ENCODE measurements at places on chromosomes 2 and 18.

GRCh38 chr18:3348176-3348575, 86.2 kb downstream of the MYL12B start:
- no peak for DNase-seq
- no peaks in the 10 kb centered on the region for H3K36me3 ChIP-seq
- H3K27me3 ChIP-seq: no peaks in the 10 kb centered on the region
- no peak overlapping the region for H3K27ac ChIP-seq

GRCh38 chr2:208265371-208265800, 669 bp upstream of the PIKFYVE start:
- H3K36me3 ChIP-seq: no peaks in the 10 kb centered on the region
- H3K27ac ChIP-seq: peak overlapping the region; percentile 68
- no peaks in the 10 kb centered on the region for H3K27me3 ChIP-seq
- DNase-seq: peak; percentile 82
- peaks cover 24% of the 10 kb centered on the region for H3K4me1 ChIP-seq
- H3K4me3 ChIP-seq: peak overlapping the region; percentile 87

DNA sequence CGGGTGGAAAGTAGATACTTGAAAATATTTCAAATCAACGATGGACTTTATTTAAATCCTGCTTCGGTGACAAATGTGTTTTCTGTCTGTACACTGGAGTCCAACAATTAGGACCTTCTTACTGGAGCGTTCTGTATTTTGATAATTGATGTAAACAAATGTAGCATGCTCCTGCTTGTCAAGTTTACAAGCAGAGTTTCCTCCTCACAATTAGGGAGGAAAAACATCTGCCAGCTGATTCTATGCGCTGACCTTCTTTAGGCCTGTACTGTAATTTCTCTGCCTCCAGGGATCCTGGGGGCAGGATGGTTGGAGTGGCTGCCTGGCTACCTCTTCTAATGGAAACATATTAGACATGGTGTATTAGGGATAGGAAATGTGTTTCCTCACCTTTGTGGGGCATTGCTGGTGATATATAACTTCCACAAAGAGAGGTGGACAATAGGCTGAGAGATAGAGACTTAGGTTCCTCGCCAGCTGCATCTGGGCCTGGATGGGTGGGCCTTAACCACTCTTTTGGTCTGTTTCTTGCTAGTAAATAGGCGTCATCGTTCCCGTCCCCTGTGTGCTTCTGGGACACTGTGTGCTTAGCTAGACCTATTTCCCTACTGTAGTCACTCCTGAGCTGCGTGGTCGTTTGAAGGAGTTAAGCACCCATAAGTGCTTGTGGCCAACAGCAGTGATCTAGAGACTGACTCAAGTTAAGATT, 19.3 kb downstream of the GATA6 start:
- no peak overlapping the region for H3K4me3 ChIP-seq
- no peaks in the 10 kb centered on the region for H3K27me3 ChIP-seq
- DNase-seq: no peak
- H3K36me3 ChIP-seq: peaks cover 48% of the 10 kb centered on the region
- H3K27ac ChIP-seq: no peak overlapping the region
- peaks cover 42% of the 10 kb centered on the region for H3K4me1 ChIP-seq

GRCh38 chr18:48124857-48125626, 194.6 kb upstream of the SMAD2 start:
- no peak overlapping the region for H3K4me3 ChIP-seq
- H3K36me3 ChIP-seq: no peaks in the 10 kb centered on the region

- no peak overlapping the region for H3K4me3 ChIP-seq
- peak; percentile 85 for DNase-seq
- H3K36me3 ChIP-seq: no peaks in the 10 kb centered on the region
- H3K4me1 ChIP-seq: peaks cover 79% of the 10 kb centered on the region
Observed at GRCh38 chr2:40127890-40128557, 323.9 kb downstream of the SLC8A1 start.

- no peak overlapping the region for H3K4me3 ChIP-seq
- no peaks in the 10 kb centered on the region for H3K4me1 ChIP-seq
- no peaks in the 10 kb centered on the region for H3K36me3 ChIP-seq
- DNase-seq: no peak
- no peak overlapping the region for H3K27ac ChIP-seq
Observed at GRCh38 chr2:76733736-76734135, 788.4 kb downstream of the LRRTM4 start.

- H3K27ac ChIP-seq: no peak overlapping the region
- no peak overlapping the region for H3K4me3 ChIP-seq
- no peaks in the 10 kb centered on the region for H3K4me1 ChIP-seq
- no peak for DNase-seq
- H3K27me3 ChIP-seq: no peaks in the 10 kb centered on the region
Observed at GRCh38 chr2:195437521-195437920, 219.5 kb upstream of the SLC39A10 start.

GRCh38 chr2:240139666-240140393, 628 bp downstream of the OTOS start:
- DNase-seq: peak; percentile 66
- peaks cover 8% of the 10 kb centered on the region for H3K4me1 ChIP-seq
- H3K27ac ChIP-seq: no peak overlapping the region

GRCh38 chr18:77321823-77322805, 72.5 kb downstream of the GALR1 start:
- no peak overlapping the region for H3K27ac ChIP-seq
- DNase-seq: no peak
- H3K4me3 ChIP-seq: no peak overlapping the region
- no peaks in the 10 kb centered on the region for H3K27me3 ChIP-seq
- H3K36me3 ChIP-seq: no peaks in the 10 kb centered on the region

- no peaks in the 10 kb centered on the region for H3K27me3 ChIP-seq
- H3K4me3 ChIP-seq: no peak overlapping the region
- no peak for DNase-seq
- peaks cover 11% of the 10 kb centered on the region for H3K4me1 ChIP-seq
- no peak overlapping the region for H3K27ac ChIP-seq
Observed at GRCh38 chr2:182890305-182890704, 23.9 kb upstream of the FRZB start.

DNA sequence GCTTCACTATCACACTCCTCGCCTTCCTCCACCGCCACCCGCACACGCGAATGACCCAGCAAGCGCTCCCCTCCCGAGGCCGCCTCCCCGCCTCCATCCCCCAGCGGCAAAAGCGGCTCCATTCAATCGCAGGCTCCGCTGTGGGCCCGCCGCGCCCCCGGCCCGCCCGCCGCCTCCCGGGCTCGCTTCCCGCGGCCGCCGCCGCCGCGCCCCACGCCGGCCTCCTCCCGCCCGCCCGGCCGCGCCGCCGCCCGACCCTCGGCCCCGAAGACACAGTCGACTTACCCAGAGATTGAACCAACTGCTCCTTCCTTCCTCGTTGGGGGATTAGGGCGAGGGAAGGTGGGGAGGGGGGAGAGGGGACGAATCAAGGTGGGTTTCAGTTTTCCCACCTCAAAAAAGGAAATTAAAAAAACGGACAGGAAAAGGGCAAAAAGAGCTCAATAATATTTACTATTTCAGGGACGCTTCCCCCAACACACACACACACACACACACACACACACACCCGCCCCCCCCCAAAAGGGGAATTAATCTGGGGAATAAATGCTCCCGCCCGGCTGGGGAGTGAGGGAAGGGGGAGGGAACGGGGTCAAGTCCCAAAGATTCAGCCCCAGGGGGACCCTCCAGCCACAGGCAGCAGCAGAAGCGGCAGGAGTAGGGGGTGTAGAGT, 743 bp downstream of the XPO1 start:
- H3K27me3 ChIP-seq: no peaks in the 10 kb centered on the region
- DNase-seq: peak; percentile 70
- no peaks in the 10 kb centered on the region for H3K36me3 ChIP-seq
- H3K4me3 ChIP-seq: peak overlapping the region; percentile 92

DNA sequence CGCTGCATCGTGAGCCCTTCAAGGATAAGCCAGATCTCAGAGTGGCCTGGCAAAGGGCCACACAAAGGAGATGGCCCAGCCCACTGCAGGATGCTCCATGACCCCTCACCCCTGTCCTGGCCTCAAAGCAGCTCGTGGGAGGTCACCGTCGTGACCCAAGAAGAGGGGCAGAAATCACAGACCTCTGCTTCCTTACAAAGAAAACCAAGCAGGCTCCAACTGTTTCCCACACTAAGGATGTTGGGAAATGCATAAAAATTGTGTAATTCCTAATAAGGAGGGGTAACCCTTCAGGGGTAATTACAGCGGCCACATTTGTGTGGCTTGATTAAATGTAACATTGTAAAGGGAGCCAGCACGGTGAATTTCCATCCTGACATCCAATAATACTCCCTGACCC, 102.3 kb downstream of the BOD1L2 start:
- no peak overlapping the region for H3K27ac ChIP-seq
- H3K4me3 ChIP-seq: no peak overlapping the region
- H3K36me3 ChIP-seq: no peaks in the 10 kb centered on the region
- no peaks in the 10 kb centered on the region for H3K4me1 ChIP-seq

DNA sequence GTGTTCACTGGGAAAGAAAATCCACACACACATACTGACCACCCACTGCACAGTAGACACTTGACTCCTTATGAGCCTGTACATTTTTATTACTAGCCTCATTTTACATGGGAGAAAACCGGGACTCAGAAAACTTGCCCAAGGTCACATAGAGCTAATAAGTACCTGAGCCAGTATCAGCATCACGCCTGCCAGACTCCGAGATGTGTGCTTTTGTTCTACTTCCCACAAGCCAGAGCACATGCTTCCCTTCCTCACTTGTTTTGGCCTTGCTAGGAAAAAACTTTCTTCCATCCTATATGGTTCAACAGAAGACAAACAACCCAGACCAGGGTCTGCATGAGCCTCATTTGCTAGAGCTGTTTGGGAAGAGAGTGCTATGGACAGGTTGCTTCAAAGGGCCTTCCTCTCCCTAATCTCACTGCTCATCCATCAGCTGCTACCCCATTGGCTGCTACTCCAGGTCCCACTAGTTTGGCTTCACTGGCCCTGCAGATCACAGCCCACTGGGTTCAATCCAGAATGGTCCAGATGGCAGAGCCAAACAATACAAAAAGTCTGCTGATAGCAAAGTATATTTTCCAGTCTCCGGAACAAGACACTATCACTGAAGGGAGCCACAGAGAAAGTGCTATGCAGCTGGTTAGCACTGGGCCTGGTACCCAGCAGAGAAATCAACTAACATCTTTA, 63.9 kb downstream of the STK39 start:
- no peaks in the 10 kb centered on the region for H3K36me3 ChIP-seq
- H3K4me3 ChIP-seq: no peak overlapping the region
- H3K27ac ChIP-seq: no peak overlapping the region
- DNase-seq: no peak
- H3K27me3 ChIP-seq: no peaks in the 10 kb centered on the region

DNA sequence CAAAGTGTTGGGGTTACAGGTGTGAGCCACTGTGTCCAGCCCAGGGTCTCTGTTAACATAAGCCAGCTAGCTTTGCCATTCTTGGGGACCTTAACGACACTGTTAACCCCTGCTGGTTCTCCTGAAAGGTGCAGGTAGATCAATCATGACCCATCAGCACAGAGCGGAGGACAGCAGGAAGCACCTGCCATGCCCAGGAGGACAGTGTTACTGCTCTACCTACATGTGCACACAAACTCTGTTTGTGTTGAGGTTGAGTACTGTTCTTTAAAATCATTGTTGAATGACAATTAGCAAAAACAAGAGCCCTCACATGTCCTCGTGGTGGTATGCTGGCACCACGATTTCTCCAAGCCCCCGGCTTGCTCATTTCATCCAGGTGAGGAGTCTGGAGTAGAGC, 120.9 kb downstream of the FAM210A start:
- no peaks in the 10 kb centered on the region for H3K27me3 ChIP-seq
- H3K27ac ChIP-seq: no peak overlapping the region
- H3K36me3 ChIP-seq: no peaks in the 10 kb centered on the region
- no peak overlapping the region for H3K4me3 ChIP-seq
- peak; percentile 43 for DNase-seq

GRCh38 chr18:6106091-6106685, 210.9 kb upstream of the TMEM200C start:
- no peaks in the 10 kb centered on the region for H3K4me1 ChIP-seq
- no peak overlapping the region for H3K4me3 ChIP-seq
- H3K27ac ChIP-seq: no peak overlapping the region
- no peak for DNase-seq
- H3K27me3 ChIP-seq: no peaks in the 10 kb centered on the region

DNA sequence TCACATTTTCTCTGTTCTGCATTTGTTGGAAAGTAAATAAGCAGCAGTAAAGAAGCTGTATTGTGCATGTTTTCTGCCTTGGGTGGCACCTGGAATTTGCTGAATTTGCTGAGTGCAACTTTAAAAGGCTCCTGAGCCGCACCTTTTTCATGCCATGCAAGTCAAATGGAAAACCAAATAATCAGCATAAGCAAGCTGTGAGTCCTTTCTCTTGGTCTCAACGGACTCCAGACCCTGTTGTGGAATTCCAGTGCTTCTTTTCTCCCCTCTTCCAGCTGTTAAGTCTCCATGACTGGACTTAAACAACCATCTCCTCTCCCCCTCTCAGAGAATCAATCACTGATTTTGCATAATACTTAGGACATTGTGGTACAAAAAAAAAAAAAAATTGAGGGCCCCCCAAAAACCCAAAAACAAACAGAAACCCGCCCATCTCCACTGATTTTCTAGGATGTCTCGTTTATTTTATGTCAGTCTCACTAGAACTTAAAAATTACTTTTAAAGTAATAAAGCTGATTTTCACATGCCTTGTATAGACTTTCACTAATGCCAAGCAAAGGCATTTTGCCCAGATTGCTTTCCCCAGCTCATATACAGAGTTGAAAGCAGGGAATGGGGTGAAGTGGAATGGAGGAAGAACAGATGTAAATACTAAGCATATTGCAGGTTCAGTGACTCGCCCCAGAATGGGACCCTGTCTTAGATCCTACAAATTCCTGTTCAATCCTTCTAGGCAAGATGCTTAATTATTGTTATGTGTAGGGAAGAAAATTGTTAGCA, 5.1 kb upstream of the CETN1 start:
- no peak overlapping the region for H3K27ac ChIP-seq
- no peaks in the 10 kb centered on the region for H3K4me1 ChIP-seq
- no peak for DNase-seq
- no peaks in the 10 kb centered on the region for H3K36me3 ChIP-seq

DNA sequence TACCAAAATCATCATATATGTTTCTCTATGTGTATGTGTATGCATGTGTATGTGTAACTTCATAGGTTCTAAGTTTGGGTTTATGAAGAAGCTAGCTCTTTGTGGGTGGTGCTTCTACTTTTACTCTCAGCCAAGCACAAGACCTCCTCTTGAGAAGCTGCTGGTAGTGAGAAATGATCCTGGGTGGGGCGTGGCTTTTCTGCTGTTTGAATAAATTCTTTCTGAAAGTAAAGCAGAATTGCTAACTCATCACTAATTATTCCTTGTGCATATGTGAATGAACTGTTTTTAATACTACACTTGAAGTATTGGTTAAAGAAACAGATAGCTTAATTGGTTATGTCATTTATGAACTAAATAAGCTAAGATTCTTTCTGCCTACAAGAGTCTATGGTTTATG, 7.6 kb upstream of the GAREM1 start:
- H3K36me3 ChIP-seq: no peaks in the 10 kb centered on the region
- no peak overlapping the region for H3K27ac ChIP-seq
- H3K4me1 ChIP-seq: no peaks in the 10 kb centered on the region
- peaks cover 5% of the 10 kb centered on the region for H3K27me3 ChIP-seq
- DNase-seq: no peak

- no peaks in the 10 kb centered on the region for H3K36me3 ChIP-seq
- no peaks in the 10 kb centered on the region for H3K27me3 ChIP-seq
- peaks cover 2% of the 10 kb centered on the region for H3K4me1 ChIP-seq
- DNase-seq: no peak
Observed at GRCh38 chr2:46519265-46519664, 39.9 kb downstream of the TMEM247 start.

GRCh38 chr2:161090411-161090810, 69.8 kb upstream of the TANK start:
- H3K27me3 ChIP-seq: no peaks in the 10 kb centered on the region
- no peak for DNase-seq
- H3K4me1 ChIP-seq: no peaks in the 10 kb centered on the region
- no peak overlapping the region for H3K4me3 ChIP-seq
- H3K27ac ChIP-seq: no peak overlapping the region

Measured in osteoblast (primary cell).